Coronary artery (tissue), 2 donors: ENCODE measurements at places on chromosomes 2 and 18.

DNA sequence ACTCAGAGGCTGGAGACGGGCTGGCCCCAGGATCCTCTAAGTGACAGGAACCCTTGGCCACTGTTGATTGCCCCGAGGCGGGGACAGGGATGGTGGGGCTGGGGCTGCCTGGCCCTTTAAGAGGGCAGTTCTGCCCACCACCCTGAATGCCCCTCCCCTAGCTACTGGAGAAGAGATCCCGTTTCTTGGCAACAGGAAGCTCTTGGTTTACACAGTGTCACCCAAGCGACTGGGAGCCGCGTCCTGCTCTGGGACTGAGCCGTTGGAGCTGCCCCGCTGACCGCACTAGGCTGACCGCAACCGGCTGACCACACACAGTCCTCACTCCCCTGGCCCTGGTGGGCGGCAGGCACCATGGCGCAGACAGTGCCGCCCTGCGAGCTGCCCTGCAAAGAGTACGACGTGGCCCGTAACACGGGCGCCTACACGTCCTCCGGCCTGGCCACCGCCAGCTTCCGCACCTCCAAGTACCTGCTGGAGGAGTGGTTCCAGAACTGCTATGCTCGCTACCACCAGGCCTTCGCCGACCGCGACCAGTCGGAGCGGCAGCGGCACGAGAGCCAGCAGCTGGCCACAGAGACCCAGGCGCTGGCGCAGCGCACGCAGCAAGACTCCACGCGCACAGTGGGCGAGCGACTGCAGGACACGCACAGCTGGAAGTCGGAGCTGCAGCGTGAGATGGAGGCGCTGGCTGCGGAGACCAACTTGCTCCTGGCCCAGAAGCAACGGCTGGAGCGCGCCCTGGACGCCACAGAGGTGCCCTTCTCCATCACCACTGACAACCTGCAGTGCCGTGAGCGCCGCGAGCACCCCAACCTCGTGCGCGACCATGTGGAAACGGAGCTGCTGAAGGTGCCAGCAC, at the start of gene TEKT4:
Gene TEKT4 (plus strand): TSS at position 205 of the 862 bp plus-strand sequence. CDS start 150 bp downstream, at position 355.
- DNase-seq: no peak

DNA sequence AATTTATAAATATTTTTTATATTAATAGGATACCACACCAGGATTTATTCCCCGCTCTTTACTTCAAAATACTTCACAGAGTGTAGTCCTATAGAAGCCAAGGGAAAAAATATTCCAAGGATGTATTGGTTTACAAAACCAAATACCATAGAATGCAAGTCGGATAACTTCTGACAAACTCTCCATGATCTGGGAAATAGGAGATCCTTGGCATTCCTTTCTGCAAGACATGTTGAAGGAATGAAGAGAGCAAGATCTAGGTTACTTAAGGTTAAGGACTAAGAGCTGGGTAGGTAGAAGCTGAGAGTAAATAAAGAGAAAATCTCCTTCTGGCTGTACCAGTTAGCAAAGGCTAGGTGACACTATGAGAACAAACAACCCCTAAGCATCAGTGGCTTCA, 141.2 kb downstream of the LRATD1 start:
- DNase-seq: no peak

GRCh38 chr2:201021914-201022313, 49.6 kb downstream of the HYCC2 start:
- no peak for DNase-seq

DNA sequence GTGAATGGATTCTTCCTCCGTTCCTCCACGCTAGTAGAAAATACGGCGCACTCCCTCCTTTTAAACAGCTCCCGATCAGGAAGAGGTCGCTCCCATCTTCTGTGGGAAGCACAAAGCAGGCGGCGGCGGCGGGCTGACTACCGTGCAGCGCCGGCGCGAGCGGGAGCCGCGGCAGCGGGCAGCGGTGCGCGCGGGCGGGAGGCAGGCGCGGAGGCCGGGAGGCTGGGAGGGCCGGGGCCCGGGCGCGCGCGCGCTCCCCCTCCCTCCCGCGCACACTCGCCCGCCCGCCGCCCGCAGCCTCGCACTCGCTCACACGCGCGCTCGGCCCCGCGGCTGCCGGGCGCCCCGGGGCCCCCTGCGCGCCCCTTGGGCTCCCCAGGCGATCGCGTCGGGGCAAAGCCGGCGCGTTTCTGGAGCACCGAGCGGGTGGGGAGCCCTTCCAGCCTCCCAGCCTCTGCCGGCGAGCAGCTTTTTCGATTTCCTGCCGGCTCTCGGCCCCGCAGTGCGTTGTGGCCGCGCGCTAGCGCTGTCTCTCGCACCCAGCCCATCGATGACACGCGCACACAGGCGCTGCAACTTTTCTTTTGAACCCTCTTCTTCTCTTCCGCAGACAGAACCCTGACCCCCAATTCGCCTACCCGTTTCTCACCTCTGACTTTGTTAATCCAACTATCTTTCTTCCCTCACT, at the start of gene SLC8A1:
Gene SLC8A1 (minus strand): TSS at position 173 of the 688 bp plus-strand sequence.
- DNase-seq: no peak

DNA sequence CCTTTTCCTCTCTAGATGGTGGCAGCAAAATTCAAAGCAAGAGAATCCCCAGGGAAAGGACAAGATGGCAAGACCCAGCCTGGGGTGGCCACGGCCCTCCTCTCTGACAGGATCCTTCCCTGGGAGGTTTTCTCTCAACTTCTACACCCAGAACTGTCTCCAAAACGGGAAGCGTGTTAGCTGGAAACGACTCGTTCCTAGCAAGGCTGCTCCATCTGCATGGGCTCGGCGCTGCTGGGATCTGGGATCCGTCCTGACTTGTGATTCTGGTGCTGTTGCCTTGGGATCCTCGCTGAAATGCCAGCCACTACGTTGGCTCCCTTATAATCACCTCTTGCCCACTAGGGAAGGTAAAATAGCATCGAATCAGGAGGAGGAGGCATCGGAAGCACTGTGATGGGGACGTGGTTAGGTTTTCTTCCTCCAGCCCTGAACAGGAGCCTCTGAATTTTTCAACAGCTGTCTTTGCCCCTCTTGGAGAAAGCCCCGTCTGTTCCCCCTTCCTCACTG, 514.8 kb upstream of the MYT1L start:
- no peak for DNase-seq

DNA sequence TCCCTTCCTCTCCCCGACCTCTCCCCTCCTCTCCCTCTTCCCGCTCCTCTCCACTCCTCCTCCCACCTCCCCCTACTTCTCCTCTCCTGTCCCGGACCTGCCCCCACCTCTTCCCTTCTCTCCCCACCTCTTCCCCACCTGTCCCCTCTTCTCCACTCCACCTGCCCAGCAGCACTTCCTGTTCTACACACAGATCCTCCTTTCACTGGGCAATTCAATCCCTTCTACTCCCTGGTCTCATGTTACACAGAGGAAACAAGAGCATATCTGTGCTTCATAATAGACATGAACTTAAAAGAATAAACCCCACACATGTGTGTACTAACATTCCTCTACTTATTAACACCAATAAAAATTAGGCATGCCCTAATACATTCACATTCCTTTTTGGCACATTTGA, 34.8 kb downstream of the TIMM21 start:
- no peak for DNase-seq

DNA sequence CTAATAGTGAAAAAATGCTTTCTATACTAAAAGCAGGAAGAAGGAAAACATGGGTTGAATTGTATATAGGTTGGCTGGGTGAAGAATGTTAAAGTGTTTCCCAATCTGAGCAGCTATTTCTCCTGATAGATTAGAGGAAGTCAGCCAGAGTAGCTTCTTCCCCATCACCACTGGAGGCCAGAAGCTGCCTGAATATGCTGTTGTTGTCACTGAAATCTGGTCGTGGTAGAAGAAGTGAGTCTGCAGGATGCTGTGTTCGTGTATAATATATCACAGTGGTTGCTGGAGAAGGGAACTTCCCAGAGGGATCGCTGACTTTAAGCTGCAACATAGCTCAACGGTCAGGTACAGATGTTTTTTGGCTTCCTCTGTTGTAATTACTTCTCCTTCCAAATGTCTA, 247.5 kb upstream of the LRATD1 start:
- DNase-seq: no peak

- no peak for DNase-seq
Measured at GRCh38 chr2:141728886-141729285, 401.9 kb downstream of the LRP1B start.

DNA sequence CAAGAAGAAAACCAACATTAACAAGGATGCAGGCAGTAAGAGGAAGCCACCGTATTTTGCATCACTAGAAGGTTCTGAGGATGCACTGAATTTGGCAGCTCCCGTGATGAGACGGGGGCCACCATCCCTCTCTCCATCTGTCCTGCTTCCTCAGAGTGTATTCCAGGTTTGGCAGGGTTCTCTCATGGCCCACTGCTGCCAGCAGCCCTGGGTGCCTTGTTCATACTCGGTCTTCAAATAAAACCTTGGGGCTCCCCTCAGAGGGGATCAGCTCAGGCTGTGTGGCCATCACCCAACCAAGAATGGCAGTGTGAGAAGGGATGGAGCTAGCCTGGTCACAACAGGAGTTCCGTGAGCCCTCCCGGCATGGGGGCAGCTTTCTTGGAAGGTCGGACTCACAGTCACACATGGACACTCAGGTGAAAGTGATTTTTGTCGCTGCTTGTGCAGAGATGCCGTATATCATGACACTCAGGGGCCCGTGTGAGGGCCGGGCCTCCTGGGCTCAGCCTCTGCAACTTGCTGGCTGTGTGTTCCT, 12.8 kb upstream of the MBP start:
- DNase-seq: peak; percentile 65

DNA sequence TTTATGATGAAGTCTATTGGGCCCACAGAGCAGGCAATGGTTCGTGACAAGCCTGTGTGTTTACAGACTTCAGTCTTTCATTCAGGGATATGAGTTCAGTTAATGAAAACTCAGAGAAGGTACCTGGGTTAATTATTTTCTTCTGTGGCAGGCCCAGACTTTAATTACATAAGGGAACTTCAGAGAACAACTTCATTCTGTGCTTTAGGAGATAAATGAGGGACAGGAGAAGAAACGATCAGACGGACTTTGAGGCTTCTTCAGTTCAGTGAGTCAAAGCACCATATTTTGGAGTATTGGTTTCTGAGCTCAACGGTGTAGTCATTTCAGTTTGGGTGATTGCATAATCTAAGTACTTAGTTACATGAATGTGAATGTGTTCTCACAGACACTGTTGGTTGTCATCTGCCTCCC, 203.0 kb upstream of the KCNJ3 start:
- no peak for DNase-seq

GRCh38 chr18:33467531-33467930, 27.0 kb upstream of the CCDC178 start:
- no peak for DNase-seq

GRCh38 chr2:52934920-52935640, 832.5 kb upstream of the CHAC2 start:
- DNase-seq: no peak

DNA sequence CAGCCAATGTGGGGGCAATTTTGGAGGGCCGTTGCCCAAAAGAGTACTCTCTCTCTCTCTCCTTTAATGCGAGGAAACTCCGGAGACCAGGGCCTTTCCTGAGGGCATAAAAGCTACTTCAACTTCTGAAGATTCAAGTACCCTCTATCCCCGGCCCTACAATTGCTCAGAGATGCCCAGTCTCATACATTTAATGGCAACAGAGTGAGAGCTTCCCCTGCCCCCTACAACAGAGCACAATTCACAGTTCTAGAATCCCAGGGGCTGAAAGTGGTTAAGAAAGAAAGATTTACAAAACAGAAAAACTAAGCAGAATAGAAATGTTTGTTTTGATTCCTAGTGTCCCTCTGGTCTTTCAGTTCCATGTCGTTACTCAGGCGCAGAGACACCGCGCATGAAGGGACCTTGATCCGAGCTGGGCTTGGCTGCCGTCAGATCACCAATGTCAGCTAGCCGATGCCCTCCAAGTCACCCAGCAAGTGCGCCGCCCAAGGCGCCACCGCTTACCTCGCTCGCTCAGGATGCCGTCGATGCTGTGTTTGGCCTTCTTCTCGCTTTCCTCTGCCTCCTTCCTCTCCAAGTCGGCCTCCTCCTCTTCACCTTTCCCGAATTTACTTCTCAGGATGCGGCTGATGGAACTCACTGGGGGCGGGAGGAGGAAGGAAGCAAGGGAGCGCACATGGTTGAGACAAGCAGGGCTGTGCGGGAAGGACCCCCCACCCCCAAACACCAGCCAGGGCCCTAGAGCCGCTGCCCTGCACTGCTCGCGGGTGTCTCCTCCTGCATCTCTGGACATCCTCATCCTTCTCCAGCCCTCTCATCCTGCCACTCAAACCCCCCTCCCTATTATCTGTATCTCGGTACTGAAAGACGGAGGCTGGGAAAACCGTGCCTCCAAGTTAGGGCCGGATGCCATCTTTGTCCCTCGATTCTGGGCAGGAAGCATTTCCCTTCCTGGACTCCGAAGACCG, 4.9 kb downstream of the PAX3 start:
- no peak for DNase-seq

DNA sequence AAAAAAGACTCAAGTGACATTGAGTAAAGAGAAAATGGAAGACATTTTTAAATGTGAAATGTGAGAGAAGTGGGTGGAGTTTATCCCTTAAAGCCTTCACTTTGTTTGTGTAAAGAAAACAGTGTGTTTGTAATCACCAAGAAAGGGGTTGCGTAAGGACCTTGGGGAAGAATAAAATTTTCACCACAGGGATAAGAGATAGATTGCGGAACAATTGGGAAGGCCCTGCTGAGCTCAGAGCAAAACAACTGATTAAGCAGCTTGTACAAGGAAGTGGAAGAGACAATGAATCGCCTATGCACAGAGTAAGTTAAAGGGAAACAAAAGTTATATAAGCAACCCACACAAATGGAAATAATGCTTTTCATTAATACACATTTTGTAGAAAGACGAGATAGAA, 327.7 kb downstream of the RAD51AP2 start:
- DNase-seq: no peak

DNA sequence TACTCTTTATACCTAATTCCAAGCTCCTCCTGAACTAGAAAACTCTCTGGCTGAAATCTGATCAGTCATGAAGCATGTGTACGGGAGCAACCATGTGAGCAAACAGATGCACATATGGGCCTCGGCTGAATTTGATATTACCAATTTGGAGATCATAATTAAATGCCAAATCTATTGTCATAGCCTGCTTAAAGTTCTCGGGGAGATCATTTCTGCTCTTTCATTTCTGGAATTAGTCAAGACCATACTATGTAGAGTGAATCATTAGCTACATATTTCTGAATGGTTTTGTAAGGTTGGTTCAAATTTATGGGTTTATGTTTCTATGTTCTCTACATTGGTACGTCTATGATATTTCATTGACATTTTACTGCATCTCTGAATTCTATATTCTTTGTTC, 205.5 kb downstream of the UBE2E3 start:
- DNase-seq: no peak

DNA sequence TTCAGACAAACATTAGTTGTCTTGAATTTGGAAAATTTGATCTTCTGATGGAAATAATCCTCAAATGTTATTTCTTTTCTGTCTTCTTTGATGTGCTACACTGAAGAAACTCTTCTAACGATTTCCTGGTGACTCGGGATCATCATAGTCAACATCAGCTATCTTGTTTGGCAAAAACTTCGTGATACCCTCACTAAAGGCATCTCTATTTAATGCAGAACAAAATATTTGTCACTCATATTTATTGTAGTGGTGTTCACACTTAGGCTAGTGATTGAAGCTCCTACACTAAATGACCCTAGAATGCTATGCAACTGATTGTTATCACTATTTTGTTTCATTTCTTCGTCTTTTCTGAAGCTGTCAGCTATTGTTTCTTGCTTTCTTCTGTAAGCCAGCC, 334.7 kb upstream of the ZEB2 start:
- no peak for DNase-seq
